Stimulated activated CD4-positive, alpha-beta T cell treated with anti-CD3 and anti-CD28 coated beads, Interleukin-12 subunit alpha, Interleukin-12 subunit beta, amount 100 ng/mL, for 24 hours (primary cell): ENCODE measurements at places on chromosomes 2 and 18.

- no peak for DNase-seq
Measured at GRCh38 chr2:39266139-39266805, 22.5 kb upstream of the CDKL4 start.

DNA sequence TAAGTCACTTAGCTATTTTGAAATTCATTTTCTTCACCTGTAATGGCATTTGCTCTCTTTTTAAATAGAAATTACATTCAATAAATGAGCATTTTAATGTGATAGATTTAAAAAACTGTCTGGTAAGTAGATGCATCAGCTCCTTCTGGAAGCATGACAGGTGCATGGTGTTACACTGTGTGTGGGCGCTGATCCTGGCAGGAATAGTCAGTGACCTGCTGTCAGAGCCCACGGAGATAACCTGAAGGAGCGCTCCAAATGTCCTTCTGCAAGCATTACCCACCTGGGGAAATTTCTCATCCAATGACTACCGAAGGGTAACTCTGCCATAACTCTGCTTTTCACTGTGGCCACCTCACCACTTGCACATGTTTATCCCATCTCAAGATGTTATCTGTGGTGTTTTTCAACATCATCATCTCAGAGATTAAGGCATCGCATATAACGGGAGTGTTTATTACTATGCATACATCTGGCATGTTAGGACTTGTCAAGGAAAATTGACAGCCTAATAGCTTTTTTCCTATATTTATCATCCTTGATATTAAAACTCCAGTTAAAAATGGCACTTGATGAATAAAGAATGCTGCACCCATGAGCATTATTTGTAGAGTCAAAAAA, 637.3 kb downstream of the ERBB4 start:
- no peak for DNase-seq

GRCh38 chr2:112834396-112835037, 2.1 kb downstream of the IL1B start:
- DNase-seq: no peak

DNA sequence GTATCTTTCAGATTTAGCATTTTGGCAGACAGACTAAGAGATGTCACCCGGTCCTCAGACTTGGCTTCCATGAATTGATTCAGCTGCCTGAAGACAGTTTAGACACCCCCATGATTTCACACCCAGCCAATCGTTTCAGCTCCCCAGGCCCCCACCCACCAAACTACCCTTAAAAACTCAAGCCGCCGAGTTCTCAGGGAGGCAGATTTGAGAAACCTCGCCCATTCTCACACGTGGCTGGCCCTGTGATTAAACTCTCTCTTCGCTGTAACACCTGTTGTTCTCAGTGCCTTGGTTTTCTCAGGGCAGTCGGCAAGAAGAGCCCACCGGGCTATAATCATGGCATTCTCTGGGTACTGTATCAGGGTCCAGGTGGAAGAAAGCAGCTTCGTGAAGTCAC, 35.2 kb downstream of the UXS1 start:
- no peak for DNase-seq

DNA sequence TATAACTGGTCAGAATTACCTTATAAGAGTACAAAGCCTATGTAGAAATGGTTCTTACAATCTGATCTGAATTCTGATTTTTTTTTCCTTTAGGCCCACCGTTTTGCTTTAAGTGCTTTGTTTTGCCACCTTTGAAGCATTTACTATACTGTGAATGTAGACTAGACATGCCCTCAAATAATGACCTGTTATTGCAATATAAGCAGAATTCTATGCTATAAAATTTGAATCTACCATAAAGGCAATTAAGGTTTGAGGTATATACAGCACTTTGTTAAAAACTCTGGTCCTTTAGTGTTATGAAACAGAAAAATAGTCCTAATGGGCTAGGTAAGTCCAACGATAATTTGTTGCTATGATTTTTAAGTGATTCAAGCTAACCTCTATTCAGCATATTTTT, 86.6 kb upstream of the NOSTRIN start:
- DNase-seq: no peak

GRCh38 chr2:133591164-133591563, 22.9 kb upstream of the NCKAP5 start:
- DNase-seq: no peak

DNA sequence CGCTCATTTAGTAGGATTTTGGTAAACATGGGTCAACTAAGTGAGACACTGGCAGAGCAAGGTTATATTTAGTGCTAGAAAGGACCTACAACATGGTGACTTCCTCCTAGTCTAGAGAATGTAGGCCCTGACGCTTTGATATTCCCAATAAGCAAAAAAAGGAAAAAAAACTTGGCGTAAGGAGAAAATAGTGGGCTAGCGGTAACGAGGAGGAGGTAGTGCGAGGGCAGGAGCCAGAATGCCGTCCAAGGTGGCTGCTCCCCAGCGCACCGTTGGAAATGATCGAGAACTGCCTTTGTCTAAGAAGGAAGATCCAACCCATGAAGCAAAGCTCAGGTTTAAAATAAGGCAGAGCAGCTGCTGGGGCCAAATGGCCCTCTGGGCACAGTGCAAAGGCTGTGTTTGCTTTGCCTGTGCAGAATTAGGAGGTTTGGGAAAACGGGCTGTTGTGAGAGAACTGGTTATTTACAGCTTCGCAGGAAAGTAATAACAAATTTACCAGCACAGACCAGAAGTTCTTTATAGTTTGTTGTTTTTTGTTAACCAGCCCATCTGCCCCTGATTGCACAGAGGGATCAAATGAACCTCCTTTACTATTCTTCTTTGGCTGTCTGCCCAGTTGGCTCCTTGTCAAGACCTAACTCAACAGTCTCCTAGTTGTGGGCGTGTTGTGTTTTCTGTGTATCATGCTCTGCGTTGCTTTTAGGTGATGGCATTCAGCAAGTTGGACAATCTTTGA, 86.6 kb downstream of the ITGB1BP1 start:
- no peak for DNase-seq

GRCh38 chr2:170984079-170984478, 55.0 kb downstream of the GORASP2 start:
- DNase-seq: no peak

- DNase-seq: no peak
Measured at GRCh38 chr2:161651547-161651946, 27.3 kb downstream of the SLC4A10 start.

GRCh38 chr2:143903172-143903856, 616.6 kb downstream of the ZEB2 start:
- DNase-seq: no peak

- no peak for DNase-seq
Measured at GRCh38 chr2:2773692-2774091, 442.6 kb upstream of the MYT1L start.

- no peak for DNase-seq
Measured at GRCh38 chr2:185793532-185794345, 55.1 kb downstream of the FSIP2 start.

DNA sequence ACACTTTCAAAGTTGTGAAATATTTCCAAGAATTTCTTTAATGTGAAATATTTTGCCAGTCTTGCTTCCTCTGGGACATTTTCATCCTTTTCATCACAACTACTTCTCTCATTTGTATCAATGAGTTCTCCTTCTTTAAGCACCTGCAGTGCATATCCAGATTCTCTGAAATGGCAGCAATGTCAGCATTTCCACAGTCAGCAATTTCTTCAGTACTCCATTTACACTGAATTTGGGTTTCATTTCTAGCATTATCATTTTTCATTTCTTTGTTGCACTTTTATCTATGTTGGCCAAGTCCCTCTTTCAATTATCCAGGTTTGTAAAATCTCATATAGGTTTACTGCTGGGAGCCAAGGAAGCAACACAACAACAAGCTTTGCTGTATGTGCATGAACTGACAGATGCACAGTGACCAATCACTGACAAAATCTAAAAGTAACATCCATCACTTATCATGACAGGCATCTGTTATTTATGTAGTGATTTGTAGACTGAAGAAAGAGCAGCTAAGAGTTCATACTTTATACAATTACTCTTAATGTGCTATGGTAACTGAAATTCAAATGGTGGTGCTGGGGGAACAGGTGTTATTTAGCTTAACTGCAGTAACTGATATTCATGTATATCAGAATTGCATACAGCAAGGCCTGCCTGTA, 43.9 kb downstream of the SS18 start:
- no peak for DNase-seq

DNA sequence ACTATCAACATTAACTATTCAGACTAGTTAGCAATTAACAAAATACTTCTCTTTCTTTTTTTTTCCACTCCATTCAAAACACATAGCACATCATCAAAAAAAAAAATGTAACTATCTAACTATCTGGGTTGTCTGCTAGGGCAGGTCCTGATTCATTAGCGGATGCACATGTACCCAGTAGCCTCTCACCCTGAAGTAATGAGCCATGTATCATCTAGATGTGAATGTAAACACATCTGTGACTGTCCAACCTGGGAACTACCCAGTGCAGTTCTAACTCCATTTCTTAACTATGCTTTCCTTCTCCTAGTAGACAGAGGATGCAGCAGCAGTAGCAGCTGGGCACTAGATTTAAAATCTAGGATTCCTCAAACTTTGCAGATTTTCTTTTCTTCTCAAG, 183.1 kb upstream of the PIK3C3 start:
- DNase-seq: no peak

DNA sequence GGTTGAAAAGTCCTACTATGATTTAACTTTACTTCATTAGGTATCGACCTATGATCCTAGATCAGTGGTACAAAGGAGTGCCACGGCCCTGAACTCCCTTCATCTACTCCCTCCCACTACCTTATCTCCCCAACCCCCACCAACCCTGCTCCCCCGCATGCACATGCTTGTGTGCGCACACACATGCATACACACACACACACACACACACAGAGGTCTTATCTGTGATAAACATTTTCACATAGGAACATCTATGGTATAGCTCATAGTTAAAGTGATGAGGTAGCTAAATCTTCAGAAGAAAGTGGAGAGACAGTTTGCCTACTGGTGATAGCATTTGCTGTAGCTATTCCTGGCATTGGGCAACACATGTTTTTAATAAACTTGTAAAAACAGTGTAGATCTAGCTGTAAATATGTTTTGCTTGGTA, 471.3 kb downstream of the ZEB2 start:
- no peak for DNase-seq

- no peak for DNase-seq
Measured at GRCh38 chr18:58095655-58096054, 51.6 kb downstream of the NEDD4L start.

DNA sequence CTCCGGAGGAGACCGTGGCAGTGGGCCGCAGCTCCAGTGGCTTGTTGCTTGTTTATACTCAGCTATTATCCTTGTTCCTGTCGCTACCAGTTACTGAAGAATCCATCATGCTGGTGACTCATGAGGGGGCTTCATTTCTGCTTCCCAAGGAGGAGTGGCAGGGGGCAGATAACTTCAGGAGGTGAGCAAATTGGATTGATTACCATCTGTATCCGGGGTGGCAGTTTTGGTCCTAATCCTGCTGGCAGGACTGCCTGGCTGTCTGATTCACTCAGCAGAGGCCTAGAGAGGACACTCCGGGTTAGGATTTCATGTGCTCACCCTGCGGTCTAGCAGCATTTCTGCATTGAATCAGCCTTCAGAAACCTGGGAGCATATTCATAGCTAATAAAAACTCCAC, 230.0 kb downstream of the ACTR3 start:
- DNase-seq: no peak

DNA sequence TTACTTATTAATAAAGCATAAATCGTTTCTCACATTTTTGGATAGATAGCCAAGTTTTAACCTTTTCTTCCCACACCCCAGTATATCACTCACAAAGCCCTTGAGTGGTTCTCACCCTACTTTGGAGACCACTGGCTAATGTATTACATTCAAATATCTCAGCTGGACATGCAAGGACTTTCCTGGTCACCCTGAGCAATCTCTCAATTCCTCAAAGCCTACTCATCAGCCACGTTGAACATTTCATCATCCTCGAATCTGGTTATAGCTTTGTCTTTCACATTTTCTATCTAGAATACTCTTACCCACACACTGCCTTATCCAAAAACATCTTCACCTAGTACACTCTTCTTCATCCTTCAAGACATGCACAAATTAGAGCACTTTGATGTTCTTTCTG, 71.1 kb upstream of the MAPRE2 start:
- DNase-seq: no peak

- no peak for DNase-seq
Measured at GRCh38 chr2:236158969-236159777, 9.0 kb downstream of the GBX2 start.

DNA sequence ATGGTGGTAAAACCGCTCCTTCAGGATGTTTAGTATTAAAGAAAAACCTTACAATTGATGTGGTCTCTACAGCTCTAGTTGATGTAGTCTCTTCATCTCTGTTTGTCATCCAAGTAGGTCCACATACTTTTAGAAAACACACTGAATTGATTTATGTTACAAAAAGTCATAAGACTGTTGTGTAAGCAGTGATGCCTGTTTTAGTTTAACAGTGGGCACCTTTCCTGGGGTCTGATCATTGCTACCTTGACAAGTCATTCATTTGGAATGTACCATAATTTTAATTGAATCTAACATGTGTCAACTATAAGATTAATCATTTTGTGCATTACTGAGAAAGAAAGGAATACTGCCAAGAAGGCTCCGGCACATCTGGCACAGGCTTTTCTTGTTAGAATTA, 34.3 kb downstream of the GIGYF2 start:
- no peak for DNase-seq

DNA sequence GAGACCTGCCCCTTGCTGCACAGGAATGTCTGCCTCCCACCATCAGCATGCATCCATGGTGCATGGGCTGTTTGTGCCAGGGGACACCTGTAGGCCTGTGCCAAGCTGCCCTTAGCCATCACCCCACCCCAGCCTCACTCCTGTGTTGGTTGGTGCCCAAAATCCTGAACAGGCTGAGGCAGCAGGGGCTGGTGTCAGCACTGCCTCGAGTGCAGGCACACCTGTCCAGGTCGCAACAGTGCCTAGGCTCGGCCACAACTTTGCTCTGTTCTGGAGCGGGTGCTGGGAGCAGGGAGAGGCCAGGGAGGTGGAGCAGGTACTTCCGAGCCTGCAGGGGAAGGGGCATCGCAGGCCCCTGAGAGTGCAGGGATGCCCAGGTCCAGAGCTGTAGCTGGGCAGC, 69.1 kb downstream of the SRBD1 start:
- DNase-seq: no peak

- DNase-seq: no peak
Measured at GRCh38 chr2:230925443-230925878, 419 bp upstream of the GPR55 start.

DNA sequence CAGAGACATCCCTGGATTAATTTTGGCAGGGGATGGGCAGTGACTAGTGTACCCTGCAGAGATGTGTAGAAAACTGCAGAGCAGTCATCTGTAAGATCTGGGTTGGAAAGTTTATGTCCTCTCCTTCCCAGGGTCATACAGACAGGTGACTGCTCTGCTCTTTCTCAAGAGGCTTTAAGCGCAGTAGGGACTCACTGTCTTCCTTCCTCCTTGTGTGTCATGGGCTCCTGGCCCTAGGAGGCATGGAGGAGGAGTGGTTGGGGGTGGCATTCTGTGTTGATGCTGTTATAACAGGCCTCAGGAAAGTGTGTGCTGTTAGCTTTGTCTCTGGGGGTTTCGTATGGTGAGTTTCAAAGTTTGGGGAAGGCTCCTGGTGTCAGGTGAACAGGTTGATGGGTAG, 130.5 kb upstream of the MGAT5 start:
- no peak for DNase-seq

GRCh38 chr2:52097071-52097470, 1065.1 kb upstream of the NRXN1 start:
- no peak for DNase-seq
